NCI-H187 (cell line): ENCODE measurements at places on chromosomes 2 and 18.

DNA sequence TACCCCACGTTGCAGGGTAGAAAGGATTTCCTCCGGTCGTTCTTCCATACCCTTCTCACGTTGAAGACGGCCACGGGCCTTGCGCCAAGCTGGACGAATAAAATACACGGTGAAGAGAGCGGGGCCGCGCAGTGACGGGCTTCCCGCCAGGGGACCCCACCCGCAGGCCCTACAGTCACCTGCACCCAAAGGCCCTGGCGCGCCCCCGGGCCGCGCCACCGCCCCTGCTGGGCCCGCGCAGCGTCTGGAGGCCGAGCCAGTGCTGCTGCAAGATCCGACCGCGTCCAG lies 199 bp downstream of the FBXO15 start:
- no peak for DNase-seq

DNA sequence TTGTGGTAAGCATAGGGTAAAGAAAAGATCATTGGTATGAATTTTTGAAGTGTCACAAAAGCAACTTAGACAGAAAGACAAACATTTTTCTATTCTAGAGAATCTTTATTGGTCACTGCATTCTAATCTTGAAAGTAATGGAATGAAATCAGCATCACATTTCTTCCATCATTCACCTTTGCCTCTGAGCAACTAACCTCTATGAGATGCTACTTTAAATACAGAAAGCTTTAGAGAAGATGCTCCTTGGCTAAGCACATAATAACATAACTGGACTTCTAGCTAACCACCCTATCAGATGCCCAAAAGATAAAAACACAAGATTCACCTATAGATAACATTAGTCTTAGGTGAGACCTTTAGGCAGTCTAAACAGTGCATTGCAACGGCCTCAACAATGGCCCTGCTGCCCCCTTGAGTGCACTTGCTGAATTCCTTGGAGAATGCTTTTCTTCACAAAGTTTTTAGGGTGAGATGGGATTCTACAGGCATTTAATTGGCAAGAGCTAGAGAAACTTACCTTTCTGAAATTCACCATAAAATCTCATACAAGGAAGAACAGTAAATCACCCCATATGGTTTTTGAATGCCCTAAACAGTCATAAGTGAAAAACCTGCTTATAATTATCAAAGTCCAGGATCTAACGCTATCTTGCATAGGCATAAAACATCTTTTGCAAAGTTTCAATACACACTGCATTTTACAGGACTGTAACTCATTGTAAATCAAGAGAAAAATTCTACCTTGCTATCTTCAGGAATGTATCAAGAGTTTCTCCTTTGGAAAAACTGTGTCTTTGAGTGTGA lies 791.3 kb upstream of the CHAC2 start:
- DNase-seq = no peak

DNA sequence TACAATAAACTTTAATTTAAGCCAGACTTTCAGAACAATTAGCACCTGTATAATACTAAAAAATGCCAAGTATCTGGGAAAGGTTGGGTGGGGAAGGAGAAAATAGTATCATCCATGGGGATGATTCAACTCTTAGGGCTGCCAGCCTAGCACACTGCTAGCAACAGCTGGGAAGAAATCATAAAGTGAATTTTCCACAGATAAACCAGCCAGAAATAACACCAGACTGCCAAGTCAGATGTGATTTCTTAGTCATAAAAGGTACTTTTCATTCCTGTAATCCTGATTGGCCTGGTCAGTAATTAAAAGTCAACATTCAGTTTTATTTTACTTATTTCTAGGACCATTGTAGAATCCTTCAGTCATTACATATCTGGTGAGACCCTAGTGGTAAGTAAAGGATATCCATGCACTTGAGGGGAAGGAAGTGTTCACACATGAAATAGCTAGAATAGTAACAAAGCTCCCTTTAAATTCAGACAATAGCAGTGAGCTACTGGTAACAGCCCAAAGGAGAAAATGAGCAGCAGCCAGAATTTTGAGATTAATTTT lies 59.4 kb downstream of the LIMS1 start:
- no peak for DNase-seq

DNA sequence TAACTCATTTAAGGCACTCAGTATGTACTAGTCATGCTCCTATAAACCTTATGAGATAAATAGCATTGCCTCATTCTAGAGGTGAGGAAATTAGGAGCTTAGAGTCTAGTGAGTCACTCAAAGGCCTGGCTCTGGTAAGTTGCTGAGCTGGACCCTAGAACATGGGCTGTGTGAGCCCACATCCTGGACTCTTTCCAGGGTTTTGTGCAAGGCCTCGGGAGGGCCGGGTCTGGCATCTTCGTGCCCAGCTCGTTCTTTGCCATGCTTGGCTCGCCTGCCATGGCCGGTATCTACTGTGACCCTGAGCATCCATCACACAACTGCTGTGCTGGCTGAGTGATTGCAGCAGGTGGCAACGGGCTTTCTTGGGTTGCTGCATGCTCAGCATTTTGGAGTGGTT lies 168.0 kb downstream of the LPIN1 start:
- DNase-seq = no peak

DNA sequence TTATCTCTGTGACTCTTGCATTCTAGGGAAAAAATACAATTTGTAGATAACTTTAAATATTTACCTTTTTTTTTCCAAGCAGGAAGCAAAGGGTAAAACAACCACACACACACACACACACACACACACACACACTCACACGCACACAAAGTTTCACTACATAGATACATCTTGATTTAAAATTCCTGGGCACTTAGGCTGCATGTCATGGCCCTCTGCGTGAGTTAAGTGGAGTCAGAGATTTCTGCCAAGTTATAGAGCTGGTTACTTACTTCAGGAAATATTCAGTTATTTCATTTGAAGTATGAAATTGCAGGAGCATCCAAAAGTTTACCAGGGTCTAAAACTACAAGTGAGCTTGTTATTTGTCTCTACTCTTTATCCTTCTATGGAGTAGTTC lies 612.0 kb downstream of the IRS1 start:
- no peak for DNase-seq
